ENCODE measurements at places on chromosomes 11 and 22.

DNA sequence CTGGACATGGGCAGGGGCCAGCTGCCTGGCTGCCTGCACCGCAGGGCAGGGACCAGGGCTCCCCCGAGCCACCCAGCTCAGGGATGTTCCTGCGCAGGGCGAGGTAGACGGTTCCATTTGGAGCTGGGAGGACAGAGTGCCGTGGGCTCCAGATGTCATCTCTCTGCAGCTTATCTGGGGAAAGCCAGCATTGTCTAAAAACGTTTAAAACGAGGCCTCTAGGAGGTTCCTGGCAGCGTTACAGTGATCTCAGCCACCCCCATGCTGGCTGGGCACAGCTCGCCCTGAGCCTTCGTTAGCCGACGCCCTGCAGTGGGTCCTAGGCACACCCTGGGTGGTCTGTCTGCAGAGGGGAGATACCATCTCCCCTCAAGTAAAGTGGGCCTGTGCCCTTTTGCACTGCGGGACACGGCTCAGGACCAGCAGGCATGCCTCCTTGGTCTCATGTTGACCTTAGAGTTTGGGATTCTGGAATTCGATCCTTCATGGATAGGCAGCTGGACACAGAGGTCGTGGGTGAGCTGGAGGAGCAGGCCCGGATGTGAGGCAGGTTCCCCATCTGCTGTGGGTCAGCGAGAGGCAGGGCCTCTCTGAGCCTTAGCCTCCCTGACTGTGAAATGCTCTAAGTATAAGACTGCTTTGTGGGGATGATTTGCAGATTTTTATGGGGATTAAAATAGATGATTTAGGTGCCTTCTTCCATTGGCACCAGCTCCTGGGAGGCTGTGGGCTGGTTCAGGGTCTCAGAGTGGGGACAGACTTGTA is 14.1 kb downstream of the SYNGR1 start:
- DNase-seq: no peak

DNA sequence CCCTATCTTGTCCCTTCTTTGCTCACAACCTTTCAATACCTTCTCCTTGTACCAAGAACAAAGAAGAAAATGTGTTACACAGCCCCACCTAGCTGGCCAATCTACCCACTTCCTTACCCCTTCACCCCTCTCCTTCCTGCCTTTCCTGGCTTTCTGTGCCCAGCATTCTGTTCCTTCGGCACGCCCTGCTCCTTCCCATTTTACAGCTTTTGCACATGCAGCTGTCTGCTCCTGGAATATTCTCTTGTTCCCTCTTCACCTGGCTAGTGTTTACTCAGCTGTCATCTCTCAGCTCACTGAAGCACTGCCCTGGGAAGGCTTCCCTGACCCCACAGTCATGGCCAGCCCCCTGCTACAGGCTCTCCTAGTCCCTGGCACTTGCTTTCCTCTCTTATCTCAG is 30.7 kb downstream of the SERPINH1 start:
- no peak for DNase-seq

- DNase-seq: no peak
These were observed 41.9 kb downstream of the CSNK2A3 start for GRCh38 chr11:11311169-11311568.

GRCh38 chr11:27699926-27700350 is 317 bp downstream of the BDNF start:
- no peak for DNase-seq

GRCh38 chr11:122157653-122158161 is 41.7 kb upstream of the BLID start:
- no peak for DNase-seq

DNA sequence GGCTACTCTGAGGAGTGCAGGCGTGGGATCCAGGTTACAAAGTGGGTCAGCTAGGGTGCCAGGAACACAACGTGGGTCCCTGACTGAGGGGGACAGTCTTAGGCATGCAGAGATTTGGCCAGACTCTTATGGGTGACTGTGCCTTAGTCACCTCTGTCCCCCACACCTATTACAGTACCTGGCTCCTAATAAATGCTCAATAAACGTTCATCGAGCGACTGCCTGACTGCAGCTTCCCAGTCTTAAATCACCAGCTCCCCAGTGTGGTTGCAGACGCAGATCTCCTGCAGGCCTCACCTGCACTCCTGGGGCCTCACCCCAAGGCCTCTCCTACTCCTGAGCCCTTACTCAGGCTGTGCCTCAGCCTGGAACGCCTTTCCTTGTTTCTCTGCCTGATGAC is 3.2 kb upstream of the SUN2 start:
- no peak for DNase-seq

All from amniotic stem cell (primary cell).